ENCODE measurements at places on chromosomes 4 and X.

- no peak for DNase-seq
Measured at GRCh38 chr4:99447079-99447478, 11.9 kb upstream of the ADH7 start.

DNA sequence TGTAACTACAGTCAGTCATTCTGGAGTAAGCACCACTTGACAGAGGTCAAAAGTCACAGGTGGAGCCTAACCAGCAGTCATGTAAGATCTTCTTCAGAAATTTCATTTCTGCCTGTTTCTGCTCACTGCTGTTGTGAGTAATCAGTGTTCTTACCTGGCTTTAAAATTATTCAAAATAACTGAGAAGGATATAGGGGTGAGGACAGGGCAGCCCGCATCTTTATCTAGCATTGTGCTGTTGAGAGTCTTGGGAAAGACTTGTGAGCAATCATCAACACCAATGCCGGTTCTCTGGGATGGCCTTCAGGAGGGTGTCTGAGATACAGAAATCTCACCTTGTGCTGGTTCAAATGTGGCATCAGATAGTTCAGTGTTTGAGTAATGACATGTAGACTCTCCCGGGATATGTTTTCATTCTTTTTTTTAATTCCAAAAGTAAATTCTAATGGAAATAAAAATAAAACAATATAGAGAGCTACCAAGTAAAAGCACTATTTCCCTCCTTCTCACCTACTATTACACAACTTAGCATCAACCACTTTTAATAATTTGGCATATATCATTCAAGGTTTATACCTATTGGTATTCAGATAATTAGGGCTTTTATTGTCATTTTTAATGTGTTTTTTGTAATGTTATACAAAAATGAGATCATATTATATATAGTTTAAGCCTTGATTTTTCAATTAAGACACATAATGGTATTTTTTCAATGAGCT, 37.1 kb downstream of the AREG start:
- no peak for DNase-seq

- DNase-seq: no peak
Measured at GRCh38 chr4:19093951-19094350, 1072.4 kb upstream of the LCORL start.

- DNase-seq: no peak
Measured at GRCh38 chr4:19425146-19425545, 826.6 kb upstream of the SLIT2 start.

DNA sequence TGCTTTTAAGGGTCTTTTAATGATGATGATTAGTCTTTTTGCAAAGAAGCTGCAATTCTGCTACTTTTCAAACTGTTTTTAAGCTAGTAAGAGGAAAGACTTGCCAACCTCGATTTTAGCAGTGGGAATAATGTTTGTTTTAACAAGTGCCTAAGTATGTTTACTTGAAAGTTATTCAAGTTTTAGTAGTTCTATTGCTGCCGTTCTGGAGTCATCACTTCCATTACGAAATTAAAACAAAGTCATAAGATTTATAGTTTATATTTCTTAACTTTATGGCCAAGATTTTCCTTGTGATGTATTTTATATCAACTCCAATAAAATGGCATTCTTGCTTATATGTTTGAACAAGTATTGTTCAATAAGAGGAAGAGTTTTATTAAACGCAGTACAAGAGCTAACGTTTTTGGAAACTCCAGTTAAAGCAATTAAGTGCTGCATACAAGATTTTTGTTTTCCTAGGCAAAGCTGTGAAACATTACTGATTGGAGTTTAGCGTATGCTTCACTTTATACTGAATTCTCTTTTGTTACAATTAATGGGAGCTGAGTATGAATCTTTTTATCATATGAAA, 211.3 kb downstream of the TENM3 start:
- DNase-seq: no peak

DNA sequence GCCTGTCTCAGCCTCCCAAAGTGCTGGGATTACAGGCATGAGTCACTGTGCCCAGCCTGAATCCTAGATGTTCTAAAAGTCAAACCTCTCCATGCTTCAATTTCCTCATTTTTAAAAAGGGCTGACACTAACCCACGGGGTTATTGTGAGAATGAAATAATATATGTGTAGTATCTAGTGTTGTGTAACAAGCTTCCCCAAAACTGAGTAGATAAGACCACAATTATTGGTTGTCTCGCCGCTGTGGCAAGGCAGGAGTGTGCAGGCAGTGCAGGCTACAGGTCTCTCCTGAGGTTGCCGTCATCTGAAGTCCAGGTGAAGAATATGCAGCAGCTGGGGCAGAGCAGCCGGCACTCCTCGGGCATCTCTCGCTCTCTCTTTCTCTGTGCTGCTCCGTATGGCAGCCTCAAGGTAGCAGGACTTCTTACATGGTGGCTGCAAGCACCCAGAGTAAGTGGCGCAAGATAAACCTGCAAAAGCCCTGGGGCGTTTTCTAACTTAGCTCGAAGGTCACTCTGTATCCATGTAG, 30.9 kb downstream of the RAB33B start:
- DNase-seq: no peak

- DNase-seq: no peak
Measured at GRCh38 chr4:77601614-77602187, 3.9 kb upstream of the CXCL13 start.

DNA sequence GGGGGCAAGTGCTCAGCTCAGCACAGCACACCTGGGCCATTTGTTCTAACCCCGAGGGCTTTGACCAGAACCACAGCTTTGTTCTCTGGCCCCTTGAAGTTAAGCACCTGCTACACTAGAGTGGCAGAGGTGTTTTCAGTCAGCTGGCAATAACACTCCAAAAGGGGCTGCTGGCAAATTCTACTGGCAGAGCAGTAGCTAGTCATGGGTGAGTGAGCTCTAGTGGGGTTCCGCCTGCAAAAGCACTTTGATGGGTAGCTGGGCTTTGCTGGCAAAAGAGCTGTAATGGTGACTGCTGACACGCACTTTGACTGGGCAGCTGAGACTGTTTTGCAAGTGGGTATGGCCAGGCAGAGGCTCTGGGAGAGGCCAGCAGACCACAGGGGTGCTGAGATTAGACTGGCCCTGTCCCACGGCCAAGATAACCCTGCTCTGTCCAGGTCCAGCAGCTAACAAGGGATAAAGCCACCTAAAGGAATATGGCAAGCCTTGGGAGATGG, 65.2 kb upstream of the TENT5D start:
- DNase-seq: no peak

GRCh38 chr4:40221744-40222143, 24.9 kb downstream of the RHOH start:
- no peak for DNase-seq

DNA sequence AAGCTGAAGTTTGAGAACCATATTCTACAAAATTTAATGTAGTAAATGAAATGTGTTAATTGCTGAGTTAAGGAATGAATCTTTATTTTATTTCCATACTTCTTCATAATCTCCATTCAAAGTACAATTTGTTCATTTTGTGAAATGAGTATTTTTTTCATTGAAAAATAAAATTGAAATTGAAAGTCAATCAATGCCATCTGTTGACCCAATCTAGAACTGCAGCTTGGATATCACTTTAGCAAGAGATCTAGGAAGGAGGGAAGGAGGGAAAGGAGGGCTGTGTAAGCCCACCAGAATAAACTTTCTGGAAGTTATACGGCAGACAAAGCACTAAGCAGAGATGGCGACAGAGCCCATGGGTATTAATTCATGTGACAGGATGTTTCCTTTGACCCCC, 128.4 kb downstream of the ZMAT1 start:
- no peak for DNase-seq

- DNase-seq: no peak
Measured at GRCh38 chrX:122475306-122475705, 708.8 kb upstream of the GRIA3 start.

DNA sequence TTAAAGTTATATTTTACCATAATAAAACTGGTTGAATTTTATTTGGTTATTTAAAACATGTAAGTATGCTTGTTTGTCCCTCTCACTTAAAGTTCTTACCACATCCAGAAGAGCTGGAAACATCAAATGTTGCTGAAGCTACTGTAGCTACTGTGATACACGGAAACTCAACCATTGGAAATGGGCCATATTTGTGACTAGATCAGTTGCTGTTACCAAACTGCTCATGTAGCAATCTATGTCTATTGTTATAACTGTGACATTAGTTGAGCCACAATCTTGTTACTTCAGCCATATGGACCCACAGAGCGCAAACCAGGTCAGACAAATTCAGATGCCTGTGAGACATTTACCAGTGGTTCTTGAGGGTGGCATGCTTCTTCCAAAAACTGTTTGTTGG, 41.6 kb downstream of the NDNF start:
- no peak for DNase-seq

DNA sequence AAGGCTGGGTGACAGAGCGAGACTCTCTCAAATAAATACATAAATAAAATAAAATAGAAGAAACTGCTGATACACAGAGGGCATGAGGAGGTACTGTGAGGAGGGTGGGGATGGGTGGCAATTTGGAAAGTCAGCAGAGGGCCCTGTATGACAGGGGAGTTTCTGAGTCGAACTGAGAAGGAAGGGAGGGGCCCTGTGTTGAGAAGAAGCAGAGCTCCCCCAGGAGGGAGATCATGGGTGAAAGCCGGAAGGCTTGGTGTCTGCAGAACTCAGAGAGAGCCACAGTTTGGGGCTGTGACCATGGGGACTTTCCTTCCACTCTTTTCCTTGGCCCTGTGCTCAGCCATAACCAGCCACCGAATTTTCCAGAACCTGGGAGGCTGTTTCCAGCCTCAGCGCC, 24.8 kb upstream of the AFAP1 start:
- peak; percentile 69 for DNase-seq

- DNase-seq: no peak
Measured at GRCh38 chr4:120918788-120919187, 3.7 kb downstream of the PRDM5 start.

All from GM13976 (cell line).